ENCODE measurements at places on chromosomes 5 and 9.

GRCh38 chr9:16642421-16643109 is 227.9 kb downstream of the BNC2 start:
- DNase-seq = no peak

DNA sequence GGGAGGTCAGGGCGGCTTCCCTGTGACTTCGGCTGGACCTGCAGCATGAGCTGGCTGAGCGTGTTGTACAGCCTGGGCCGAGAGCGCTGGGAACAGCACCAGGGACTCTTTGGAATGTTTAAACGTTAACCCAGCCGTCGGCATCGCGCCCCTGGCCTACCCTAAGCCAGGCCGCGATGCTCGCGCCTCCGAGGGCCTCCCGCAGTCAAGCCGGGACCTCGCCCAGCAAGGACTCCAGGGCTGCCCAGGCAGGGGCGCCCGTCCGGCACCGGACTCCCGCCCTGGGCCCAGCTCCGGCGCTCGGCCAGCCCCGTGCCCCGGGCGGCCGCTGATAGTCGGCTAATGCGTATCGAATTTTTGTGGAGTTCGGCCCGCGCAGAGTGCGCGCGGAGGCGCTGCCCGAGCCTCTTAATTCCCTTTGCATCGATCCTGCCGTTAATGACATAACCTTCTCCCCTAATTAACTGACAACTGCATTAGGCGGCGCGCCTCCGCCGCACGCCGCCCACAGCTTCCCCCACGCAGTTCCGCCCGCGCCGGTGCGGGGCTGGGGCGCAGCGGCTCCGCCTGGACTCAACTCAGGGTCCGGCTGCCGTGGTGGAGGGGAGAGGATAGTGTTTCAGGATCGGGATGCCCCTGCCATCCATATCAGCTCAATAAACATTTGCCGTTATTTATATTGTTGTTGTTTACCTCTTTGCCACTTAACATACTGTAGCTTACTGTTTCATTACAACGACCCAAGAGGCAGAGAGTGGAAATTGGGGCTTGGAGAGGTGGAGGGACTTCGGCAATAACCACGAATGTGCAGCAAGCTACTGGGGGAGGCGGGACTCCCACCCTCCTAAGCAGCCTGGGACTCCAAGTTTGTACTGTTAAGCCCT is 28.8 kb upstream of the CDC23 start:
- no peak for DNase-seq

- no peak for DNase-seq
These were observed 163.5 kb downstream of the HINT1 start for GRCh38 chr5:131001507-131001906.

DNA sequence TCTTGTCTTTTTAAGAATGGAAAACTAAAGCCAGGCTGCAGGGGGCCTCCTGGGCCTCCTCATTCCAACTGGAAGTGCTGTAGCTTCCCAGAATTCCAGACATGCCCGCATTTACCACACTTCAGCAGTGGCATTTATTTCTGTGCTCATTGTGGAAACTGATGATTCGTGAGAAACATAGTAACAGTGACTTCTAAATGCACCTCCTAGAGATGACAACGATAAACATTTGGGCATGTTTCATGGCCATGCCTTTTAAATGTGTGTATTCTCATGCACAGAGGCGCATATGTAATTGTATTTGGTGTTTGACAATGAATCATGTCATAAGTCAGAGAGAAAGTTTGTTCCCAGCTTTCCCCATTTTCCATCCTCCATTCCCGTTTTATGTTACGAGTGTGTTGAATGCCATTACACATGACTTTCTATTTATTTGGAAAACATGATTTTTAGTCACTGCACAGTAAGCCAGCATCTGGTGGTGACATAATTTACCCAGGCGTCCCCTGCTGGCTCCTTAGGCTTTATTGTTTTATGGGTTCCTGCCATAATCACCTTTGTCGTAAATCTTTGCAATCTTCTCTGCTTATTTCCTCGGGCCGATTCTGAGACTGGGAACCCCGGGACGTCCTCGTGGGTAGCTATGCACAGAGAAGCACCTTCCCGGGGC is 68.8 kb upstream of the FCN2 start:
- DNase-seq = no peak

DNA sequence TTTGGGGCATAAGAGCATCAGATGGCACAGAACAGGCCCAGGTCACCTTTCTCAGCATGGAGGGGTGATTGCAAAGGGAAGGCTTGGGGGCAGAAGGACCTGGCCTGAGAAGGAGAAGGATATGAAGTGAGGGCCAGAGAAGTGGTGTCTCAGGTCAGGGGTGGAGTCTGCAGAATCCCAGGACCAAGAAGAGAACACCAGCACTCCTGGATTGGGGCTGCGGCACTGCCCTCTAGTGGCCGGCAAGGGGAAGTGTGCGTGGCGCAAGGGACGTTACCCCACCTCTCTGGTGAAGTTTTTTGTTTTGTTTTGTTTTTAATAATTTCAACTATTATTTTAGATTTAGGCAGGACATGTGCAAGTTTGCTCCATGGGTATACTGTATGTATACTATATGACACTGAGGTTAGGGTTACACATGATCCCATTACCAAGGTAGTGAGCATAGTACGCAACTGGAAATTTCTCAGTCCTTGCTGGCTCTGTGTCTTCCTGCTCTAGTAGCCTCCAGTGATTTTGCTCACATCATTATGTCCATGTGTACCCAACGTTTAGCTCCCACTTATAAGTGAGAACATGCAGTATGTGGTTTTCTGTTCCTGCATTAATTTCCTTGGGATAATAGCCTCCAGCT is 1548.6 kb downstream of the EFNA5 start:
- no peak for DNase-seq

- peak; percentile 29 for DNase-seq
These were observed 1.1 kb downstream of the PPIC start for GRCh38 chr5:123035360-123035917.

Data from T1000 (cell line).